ENCODE measurements at places on chromosomes 5 and 9.
A peak's percentile ranks its signal among the peaks of the same experiment; 100 is the strongest.

- no peak for DNase-seq
These were observed 42.8 kb upstream of the LHFPL2 start for GRCh38 chr5:78691084-78691960.

GRCh38 chr5:1418921-1419280 lies 26.3 kb downstream of the SLC6A3 start:
- no peak for DNase-seq

- no peak for DNase-seq
These were observed 39.8 kb downstream of the POLK start for GRCh38 chr5:75551471-75551870.

- DNase-seq: no peak
These were observed 286.3 kb upstream of the EFNA5 start for GRCh38 chr5:107957051-107957450.

- peak; percentile 79 for DNase-seq
These were observed 16.0 kb downstream of the TRAF2 start for GRCh38 chr9:136902259-136902821.
